ENCODE measurements at places on chromosomes 6 and 20.

GRCh38 chr6:137299681-137300080, 80.5 kb upstream of the IFNGR1 start:
- DNase-seq = no peak

DNA sequence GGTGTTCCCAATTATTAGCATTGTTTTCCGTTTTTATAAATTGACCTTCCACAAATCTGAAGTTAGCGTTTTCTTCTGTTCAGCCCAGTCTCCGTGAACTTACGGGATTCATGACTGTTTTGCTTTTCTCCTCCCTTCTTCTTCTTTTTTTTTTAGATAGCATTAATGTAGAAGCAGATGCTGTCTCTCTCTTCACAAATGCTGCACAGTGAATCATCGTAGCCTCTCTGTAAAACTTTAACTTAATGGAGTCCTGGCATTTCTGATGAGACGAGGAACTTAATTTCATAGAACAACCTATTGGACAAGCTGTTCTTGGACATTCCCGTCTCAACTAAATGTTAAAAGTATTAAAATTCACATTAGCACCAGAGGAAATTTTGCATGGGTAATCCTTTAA, 138.0 kb upstream of the EEF1E1 start:
- no peak for DNase-seq

DNA sequence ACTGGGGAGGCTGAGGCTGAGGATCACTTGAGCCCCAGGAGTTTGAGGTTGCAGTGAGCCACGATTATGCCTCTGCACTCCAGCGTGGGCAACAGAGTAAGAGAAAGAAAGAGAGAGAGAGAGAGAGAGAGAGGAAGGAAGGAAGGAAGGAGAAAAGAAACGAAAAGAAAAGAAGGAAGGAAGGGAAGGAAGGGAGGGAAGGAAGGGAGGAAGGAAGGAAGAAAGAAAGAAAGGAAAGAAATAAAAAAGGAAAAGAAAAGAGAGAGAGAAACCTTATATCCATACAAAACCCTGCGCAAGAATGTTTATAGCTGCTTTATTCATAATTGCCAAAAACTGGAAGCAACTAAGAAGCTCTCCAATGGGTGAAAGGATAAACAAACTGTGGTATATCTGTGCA, 8.1 kb upstream of the HSPA12B start:
- no peak for DNase-seq

GRCh38 chr6:75142721-75143120, 63.1 kb downstream of the COL12A1 start:
- no peak for DNase-seq

DNA sequence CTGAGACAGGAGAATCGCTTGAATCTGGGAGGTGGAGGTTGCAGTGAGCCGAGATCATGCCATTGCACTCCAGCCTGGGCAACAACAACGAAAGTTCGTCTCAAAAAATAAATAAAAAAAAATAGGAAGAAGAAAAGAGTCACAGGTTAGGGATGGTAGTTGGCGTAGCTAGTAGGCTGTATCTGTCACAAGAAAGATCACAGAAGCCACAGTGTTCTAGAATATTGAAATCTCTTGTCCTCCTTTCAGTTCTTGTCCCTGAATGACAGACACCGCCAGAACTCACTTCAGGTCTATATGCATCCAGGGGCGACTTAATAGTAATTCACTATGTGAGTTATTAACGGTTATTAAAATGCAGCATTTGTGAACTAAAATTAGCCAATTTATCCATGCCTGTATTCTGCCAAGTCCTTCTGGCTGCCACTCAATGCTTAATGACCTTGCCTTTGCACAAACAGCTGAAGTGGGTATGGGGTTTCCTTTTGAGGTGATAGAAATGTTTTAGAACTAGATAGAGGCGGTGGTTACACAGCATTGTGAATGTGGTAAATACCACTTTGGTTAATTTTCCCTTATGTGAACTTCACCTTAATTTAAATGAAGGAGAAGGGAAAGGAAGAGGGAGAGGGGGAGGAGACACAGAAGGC, 41.3 kb upstream of the ZMYND8 start:
- DNase-seq = peak; percentile 35

DNA sequence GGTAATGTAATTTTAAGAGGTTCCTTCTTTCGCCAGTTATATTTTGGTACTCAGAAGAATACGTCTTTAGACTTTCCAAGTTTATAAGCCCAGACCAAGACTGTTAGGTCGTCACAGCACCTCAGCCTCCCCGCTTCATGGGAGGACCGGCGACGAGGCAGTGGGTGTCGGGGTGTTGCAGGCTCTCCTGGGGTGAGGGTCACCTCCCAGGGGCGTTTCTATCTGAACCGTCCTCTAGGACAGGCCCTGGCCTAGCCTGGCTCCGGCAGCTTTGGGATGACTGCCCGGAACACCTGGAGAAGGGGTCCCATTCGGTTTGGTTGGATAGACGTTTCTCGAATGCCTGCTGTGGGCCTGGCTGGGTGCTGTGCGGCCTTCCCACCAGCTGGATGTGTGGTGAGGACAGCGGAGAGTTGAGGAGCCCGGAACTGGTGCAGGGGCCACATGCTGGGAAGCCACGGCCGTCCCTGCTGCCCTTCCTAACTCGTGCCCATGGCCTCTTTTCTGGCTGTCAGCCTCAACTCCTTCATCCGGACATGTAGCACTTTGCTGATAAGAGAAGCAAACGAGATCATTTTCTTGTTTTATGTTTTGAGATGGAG, 1.1 kb downstream of the OSBPL2 start:
- DNase-seq = no peak

All from DMS153 (cell line).